ENCODE measurements at places on chromosomes 6 and 20.

DNA sequence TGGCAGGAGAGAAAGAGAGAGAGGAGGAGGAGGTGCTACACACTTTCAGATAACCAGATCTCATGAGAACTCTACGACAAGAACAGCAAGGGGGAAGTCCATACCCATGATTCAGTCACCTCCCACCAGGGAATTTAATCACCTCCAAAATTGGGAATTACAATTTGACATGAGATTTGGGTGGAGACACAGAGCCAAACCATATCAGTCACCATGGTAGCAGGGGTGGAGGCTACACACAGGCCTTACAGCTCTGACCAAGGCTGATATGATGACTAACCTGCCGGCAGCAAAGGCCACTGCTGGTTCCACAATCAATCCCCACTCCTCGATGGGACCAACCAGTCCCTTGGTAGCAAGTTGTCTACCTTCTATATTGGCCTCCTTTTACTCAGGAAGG, 13.6 kb upstream of the RBM24 start:
- DNase-seq, result no peak

GRCh38 chr6:139712830-139713229, 338.4 kb upstream of the CITED2 start:
- DNase-seq, result no peak

DNA sequence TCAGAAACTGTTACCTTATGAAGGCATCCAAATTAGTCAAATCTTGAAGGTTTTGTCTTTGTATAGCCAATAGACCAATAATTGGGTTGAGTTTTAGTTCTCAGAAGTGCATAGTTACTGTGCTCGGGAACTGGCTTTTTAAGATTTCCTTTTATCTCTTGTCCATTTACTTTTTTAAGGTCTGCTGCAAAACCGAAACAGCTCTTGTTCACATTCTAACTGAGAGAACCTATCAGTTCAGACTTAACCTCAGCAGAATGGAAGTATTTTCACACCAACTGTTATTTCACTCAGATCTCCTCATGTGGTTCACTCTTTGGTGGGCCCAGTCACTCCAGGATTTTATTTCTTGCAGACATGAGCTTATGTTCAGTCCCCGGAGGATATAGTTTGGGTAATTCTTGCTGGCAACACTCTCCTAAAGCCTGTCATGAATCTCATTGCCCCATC, 55.5 kb downstream of the TPBG start:
- DNase-seq, result no peak

DNA sequence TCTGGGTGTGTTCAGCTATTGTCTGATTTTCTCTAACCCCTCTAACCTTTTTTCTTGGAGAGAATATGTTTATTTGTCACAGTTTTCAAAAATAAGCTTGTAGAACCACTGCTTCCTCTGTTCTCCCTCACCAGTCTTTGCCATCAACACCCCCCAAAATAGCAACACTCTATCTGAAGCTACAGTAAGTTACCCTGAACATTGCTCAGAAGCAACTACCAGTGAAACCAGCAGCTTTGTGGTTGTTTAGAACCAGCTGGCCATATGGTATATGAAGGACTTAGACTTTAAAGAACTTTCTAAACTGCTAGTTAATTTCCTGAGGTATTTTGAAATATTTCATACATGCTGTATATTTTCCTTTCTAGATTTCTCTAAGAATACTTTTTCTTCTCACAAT, 242.9 kb downstream of the KHDRBS2 start:
- no peak for DNase-seq

- DNase-seq, result no peak
These were observed 95.1 kb downstream of the SNAP25 start for GRCh38 chr20:10313701-10314100.

DNA sequence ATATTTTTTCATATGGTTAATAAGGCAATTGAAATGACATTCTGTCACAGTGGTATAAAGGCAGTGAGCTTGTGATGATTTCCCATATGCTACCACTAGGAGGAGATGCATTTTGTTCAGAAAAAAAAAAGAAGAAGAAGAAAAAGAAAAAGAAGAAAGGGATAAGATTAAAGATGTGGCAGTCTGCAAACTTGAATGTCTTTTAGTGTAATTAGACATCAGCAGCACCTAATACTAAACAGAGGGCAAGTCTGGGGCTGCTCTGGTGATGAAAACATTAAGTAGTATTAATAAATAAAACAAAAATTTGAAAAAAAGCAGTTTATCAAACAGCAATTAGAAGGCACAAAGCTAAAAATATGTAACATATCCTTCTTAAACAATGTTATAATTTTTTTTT, 95.4 kb upstream of the DEFB112 start:
- DNase-seq, result no peak

- DNase-seq, result no peak
These were observed 1.4 kb downstream of the MCM3 start for GRCh38 chr6:52283111-52283510.

GRCh38 chr6:44404715-44405099, 17.2 kb downstream of the CDC5L start:
- DNase-seq, result no peak

DNA sequence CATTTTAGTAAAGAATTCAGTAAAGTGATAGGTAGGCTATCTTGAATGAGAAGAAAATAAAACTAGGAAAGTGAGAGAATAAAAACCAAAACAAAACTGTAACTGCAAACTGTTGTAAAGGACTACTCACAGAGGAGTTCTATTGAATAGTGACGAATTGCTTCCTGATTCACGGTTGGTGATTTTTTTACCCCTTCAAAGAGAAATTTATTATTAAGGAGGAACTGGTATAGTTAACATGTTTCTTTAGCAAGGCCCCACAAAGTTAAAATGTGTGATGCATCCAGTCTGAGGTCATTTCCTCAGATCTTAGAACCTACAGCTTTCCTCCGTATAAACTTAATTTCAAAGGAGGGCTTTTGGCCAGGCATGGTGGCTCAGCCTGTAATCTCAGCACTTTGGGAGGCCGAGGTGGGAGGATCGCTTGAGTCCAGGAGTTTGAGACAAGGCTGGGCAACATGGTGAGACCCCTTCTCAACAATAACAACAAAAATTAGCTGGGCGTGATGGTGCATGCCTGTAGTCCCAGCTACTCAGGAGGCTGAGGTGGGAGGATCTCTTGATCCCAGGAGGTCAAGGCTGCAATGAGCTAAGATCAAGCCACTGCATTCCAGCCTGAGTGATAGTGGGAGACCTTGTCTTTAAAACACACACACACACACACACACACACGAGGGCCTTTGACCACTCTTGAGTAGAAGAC, 8.3 kb downstream of the PRDM1 start:
- DNase-seq, result no peak

All from NCI-H446 treated with DMSO at 0.1 percent for 48 hours (cell line).